ENCODE measurements at places on chromosomes 5 and 9.

DNA sequence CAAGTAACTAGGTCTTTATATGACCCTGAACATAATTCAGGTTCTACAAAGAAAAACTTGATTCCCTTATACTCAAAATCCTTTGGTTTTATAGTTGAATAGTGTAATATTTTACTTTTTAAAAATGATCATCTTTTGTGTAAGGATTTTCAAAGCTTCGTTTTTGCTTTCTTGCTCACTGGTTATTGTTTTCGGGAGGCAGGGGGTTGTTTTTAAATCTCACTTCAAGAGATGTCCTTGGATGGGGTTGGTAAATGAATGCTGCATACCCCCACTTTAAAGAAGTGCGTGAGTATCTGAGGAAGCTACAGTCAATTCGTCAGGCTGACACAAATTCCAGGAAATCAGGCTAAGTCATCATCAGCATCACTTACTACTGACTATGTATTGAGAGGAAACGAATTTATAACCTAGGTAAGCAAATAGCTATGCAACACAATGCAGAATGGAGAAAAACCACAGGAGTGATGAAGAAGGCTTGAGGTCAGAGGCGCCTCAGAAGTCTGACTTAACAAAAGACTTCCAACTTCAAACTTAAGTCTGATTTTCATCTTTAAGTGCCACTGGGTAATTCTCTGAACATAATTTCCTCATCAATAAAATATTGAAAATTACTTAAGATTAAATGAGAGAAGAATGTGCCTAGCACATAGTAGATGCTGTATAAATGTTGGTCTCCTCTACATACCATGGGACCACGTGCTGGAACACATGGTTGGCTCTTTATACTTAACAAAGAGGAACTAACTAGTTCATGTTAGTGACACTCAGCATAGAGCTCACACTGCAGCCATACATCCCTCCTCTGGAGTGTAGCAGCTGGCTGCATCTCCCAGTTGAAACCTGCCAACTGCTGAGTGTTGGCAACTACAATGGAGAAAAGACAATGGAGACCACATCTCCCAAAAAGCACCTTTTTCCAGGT lies 106.0 kb upstream of the KIF2A start:
- DNase-seq, result no peak

DNA sequence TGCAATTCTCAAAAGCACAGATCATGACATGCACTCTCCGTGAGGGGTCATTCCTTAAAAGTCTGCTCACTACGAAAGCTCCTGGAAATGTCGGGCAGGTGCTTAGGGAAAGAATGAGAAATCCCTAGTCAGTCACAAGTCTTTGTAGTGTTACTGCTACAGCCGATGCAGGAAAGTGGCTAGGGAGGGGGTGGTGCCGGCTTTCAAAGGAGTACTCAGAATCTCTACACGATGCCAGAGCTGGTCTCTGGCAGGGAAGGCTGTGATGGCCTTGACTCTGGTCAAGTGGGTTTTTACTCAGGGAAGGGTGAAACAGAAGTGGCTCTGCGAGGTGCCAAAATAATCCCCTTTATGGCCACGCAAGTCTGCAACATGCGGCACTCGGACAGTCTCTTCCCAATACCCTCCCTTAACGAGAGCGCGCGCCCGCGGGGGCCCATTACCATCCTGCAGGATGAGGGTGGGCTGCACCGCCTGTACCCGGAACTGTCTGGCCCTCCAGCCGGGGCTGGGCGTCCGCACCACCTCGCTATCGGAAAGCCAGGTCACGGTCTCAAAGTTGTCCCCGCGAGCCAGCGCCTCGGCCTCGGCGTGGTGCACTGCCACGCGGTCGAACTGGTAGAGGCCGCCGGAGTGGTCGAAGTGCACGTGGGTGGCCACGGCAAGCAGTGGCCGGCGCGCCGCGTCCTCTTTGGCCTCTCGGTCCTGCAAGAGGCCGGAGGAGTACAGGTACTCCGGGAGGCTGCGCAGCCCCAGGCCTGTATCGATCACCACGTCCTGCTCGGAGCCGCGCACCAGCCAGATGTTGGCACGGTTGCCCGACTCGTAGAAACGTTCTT lies 956 bp downstream of the MBLAC2 start:
- peak; percentile 65 for DNase-seq

- no peak for DNase-seq
Observed at GRCh38 chr5:76952795-76953536, at the start of gene CRHBP. TSS of gene CRHBP (plus strand) at chr5:76953045. CDS start at chr5:76953135, 90 bp downstream.

GRCh38 chr5:110366716-110367115 lies 359.8 kb downstream of the TMEM232 start:
- no peak for DNase-seq

GRCh38 chr5:175842951-175843793 lies 28.2 kb upstream of the CPLX2 start:
- peak; percentile 74 for DNase-seq

Measured in adipocyte (in vitro differentiated cells).